Activated CD8-positive, alpha-beta T cell treated with anti-CD3 and anti-CD28 coated beads for 36 hours (primary cell): ENCODE measurements at places on chromosomes 13 and 19. TPM values are rescaled to one million over a fixed set of nuclear protein-coding genes. Genes with fewer than 3 reads are reported as not detected.

ADAMTSL5 gene
- total RNA-seq, result 1.3 TPM

DNA sequence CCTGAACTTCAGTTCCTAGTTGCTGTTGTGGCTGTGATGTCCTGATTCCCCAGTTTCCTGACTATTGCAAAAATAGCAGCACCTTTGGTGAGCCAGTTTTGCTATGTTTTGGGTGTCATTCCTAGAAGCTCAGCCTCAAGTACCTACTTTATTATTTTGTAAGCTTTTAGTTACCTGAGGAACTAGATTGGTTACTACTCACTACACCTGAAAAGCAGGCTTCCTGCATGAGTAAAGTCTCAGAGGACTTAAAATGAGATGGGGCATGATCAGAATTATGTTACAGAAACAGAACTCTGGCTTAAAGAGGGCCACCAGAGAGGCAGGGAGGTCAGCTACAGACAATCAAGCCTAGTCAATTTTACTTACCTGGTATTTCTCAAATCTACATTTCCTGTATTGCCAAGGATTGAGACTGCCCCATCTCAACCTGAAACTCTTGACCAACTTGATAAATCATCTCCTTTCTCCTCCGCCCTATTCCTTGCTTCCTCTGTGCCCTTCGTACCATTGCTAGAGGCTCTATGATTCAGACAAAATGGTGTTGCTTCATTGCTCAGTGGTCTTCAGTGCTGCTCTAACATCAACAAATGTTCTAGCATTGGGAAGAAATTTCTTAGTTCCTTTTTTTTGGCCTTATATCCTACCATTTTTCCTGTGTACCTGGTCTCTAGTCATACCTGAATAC lies 58.9 kb downstream of the RAP2A start:
- DNase-seq, result no peak
- no peak overlapping the region for H3K27ac ChIP-seq

DNA sequence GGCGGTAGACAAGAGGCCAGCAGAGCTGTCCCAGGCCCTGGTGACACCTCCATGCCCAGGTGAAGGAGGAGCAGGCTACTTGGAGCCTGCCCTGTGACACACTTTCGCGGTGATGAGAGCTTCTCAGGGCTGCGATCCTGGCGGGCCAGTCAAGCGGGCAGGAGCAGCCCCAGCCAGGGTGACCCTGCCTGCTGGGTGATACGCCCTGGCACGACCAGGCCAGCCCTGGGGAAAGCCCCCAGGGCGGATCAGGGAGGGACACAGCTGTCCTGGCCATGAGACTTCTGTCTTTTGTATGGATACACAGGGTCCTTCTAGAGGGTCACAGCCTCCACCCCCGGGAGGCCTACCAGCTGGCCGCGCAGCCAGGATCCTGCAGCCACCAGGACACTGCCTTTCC lies 13.1 kb downstream of the DNM2 start:
- H3K4me3 ChIP-seq, result peak overlapping the region; percentile 60
- H3K27me3 ChIP-seq, result no peaks in the 10 kb centered on the region
- DNase-seq, result no peak
- H3K4me1 ChIP-seq, result peaks cover 47% of the 10 kb centered on the region
- peak overlapping the region; percentile 87 for H3K27ac ChIP-seq

- no peak overlapping the region for H3K27ac ChIP-seq
- DNase-seq, result no peak
- H3K27me3 ChIP-seq, result no peaks in the 10 kb centered on the region
- H3K36me3 ChIP-seq, result no peaks in the 10 kb centered on the region
- H3K4me1 ChIP-seq, result no peaks in the 10 kb centered on the region
Observed at GRCh38 chr13:82147526-82147925, 1734.7 kb downstream of the SLITRK1 start.

HSH2D gene
- total RNA-seq, result 23.5 TPM

- peak; percentile 79 for DNase-seq
- peak overlapping the region; percentile 79 for H3K27ac ChIP-seq
- no peaks in the 10 kb centered on the region for H3K27me3 ChIP-seq
- H3K4me1 ChIP-seq, result peaks cover 38% of the 10 kb centered on the region
- no peak overlapping the region for H3K4me3 ChIP-seq
Observed at GRCh38 chr19:34217952-34218817, 36.2 kb upstream of the GARRE1 start.

LRFN3 gene
- total RNA-seq, result 6.6 TPM

SH2D3A gene
- 20.6 TPM for total RNA-seq

- no peak for DNase-seq
- no peaks in the 10 kb centered on the region for H3K27me3 ChIP-seq
- peaks cover 12% of the 10 kb centered on the region for H3K36me3 ChIP-seq
- H3K27ac ChIP-seq, result no peak overlapping the region
- H3K4me3 ChIP-seq, result no peak overlapping the region
Observed at GRCh38 chr13:41212881-41213280, 18.5 kb upstream of the KBTBD7 start.

PDCD2L gene
- total RNA-seq, result 42.1 TPM

GRCh38 chr13:46728777-46729176 lies 68.2 kb downstream of the ESD start:
- peaks cover 47% of the 10 kb centered on the region for H3K36me3 ChIP-seq
- no peaks in the 10 kb centered on the region for H3K27me3 ChIP-seq
- DNase-seq, result peak; percentile 66

DNA sequence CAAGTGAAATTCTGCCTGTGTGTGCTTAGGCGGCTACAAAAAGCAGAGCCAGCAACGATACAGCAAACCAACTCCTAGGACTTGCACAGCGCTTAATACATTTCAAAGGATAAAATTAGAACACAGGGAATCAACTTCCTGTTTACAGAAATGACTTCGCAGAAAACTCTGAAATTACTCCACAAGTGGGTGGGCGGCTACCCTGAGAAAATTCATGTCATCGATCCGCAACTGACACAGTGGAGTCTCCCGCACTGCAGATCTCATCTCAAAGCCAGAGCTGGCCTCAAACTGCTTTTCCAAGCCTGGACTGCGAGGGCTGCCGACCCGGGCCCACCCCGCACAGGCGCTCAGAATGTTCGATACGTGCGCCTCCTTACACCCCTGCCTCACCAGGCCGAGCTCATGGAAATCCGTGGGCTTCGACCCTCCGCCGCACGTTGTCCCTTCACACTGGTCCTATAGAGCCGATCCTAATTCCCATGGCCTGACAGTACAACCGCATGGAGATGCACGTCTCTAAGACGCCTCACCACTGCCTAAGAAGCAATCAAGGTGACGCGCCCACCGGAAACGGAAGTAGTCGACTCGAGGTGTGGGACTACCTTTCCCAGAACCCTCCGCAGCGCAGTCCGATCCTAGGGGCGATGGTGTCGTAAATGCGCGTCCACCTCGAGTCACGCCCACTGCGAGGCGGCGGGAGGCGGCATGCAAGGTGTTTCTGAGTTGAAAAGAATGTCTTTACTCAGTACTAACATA lies at the start of gene ZNF229:
Gene ZNF229, minus strand, starts transcription at position 557 of the 759 bp plus-strand sequence. CDS start 5,625 bp downstream, outside the sequence.
- peak within 1 kb of the TSS; percentile 86 for H3K27ac ChIP-seq
- no peaks in the 10 kb centered on the region for H3K27me3 ChIP-seq
- DNase-seq, result peak; percentile 94
- peaks cover 12% of the 10 kb centered on the region for H3K4me1 ChIP-seq
- H3K4me3 ChIP-seq, result peak within 1 kb of the TSS; percentile 81

DNA sequence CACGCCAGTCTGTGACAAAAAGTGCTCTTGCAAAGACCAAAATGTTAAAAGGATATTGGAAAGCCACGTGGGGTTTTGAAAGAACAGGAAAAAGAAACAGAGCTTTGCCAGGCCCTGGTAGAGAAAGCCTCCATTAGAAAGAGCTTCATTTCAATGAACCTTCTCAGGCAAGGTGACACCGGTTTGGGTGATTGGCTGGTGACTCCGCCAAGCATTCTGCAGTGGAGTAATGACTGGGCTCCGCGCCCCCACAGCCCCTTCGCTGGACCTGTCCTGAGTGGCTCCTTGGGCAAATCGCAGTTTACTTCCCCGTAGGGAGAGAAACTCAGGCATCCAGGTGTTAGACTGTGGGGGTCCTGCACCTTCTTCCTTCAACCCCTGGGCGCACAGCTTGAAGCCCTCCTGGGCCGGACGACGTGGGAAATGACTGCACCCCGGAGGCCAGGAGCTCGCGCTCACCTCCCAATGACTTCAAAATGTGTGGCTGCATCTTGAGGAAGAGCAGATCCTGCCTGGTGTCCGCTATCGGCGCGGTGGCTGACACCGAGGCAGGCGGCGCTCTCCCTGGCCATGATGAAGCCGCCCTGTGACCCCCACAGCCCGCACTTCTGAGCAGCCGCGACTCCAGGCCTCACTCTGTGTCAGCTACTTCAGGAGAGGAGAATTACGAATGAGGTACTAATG lies 444.6 kb upstream of the SGCG start:
- H3K4me1 ChIP-seq, result no peaks in the 10 kb centered on the region
- no peak overlapping the region for H3K27ac ChIP-seq
- H3K4me3 ChIP-seq, result no peak overlapping the region
- no peak for DNase-seq

DNA sequence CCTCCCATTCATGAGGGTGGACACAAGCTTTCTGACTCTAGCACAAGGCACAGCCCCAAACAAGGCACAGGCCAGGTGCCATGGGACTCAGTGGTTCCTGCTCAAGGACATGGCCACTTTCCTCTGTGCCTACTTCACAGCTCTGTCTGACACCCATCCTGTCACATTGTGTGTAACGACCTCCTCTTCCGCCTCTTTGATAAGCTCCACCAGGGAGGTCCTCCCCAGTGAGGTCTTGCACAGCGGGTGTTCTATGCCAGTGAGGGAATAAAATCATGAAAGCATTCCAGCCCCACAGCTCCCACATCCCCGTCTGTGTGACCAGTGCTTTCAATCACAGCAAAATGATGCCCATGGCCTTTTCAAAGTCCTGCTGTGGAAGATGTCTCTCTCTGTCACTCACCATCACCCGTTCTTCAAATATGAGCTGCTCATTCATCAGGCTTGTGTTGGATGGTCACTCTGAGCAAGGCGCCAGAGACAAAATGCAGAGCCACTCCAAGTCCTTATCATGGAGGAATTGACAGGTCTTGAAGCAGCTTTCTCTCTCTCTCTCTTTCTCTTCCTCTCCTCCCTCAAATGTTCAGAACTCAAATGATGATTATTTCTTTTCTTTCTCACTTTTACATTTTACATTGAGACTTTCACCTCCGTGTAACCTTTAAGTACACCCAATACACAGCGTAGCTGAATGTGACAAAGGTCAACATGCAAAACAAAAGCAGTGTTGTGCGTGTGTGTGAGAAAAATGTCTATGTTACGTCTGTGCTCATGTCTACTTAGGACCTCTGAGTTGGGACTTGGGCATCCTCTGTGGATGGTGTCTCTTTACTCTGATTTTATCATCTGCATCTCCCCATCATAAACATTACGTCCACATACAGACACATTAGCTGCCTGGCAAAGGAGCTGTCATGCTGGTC lies 8.0 kb upstream of the SPATA13 start:
- H3K36me3 ChIP-seq, result no peaks in the 10 kb centered on the region
- no peak overlapping the region for H3K27ac ChIP-seq
- H3K27me3 ChIP-seq, result no peaks in the 10 kb centered on the region
- no peak for DNase-seq
- no peaks in the 10 kb centered on the region for H3K4me1 ChIP-seq

DNA sequence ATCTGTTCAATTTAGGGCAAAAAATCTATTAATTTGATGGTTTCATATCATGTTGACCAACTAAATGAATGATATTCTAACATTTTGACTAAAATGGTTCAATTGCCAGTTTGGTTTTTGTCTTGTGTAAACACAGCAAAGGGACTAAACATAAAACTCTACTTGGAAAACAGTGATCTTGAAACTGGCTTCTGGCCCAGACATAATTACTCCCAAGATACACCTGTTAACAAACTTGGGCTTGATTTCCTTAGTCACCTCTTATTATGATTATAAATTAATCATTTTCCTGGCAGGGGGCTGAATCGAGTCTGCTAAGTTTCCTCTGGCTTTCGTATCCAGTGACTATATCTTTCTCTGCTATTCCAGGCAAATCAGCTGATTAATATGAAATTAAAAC lies 78.0 kb upstream of the OXGR1 start:
- H3K36me3 ChIP-seq, result peaks cover 3% of the 10 kb centered on the region
- no peak overlapping the region for H3K27ac ChIP-seq
- H3K27me3 ChIP-seq, result peaks cover 11% of the 10 kb centered on the region
- no peak for DNase-seq

DNA sequence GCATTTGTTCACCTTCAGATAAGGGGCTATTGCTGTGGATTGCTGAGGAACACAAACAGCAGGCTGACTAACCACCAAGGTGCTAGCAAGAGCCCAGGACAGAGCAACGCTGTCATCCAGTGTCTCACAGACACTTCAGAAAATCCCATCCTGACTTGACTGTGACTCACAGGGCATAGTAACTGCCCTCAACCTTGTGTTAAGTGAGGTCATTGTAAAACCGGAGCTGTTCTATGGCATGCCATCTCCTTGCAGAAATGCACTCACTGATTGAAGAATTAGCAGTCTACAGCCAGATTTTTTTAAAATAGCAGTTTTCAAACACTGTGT lies 51.1 kb downstream of the TNFRSF19 start:
- H3K36me3 ChIP-seq, result no peaks in the 10 kb centered on the region
- peak; percentile 36 for DNase-seq
- H3K27ac ChIP-seq, result no peak overlapping the region
- H3K4me1 ChIP-seq, result no peaks in the 10 kb centered on the region
- H3K4me3 ChIP-seq, result no peak overlapping the region
- peaks cover 2% of the 10 kb centered on the region for H3K27me3 ChIP-seq

NLRP7 gene
- total RNA-seq, result not detected

DNA sequence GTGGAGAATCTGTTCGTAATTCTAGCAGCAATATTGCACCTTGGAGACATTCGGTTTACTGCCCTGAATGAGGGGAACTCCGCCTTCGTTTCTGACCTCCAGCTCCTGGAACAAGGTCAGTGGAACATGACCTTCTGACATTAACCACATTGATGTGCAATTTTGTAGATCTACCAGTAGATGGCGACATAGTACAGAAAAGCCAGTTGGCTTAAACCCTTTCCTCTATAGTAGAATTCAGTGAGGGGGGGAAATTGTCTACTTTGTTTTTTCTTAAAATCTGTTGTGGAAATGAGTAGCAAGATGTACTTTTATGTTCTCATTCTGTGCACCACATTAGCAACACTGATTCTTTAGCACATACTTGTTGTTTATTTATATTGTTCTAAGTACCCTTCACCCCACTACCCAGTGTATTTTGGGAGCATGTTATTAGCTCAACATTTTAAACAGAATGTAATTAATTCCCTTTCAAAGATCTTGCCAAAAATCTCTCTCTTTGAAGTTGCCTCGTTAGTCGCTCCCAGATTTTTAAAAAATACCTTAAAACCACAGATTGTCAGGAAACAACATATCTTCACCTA lies 332.2 kb downstream of the MYO16 start:
- H3K27ac ChIP-seq, result no peak overlapping the region
- peak; percentile 4 for DNase-seq
- no peaks in the 10 kb centered on the region for H3K36me3 ChIP-seq
- no peaks in the 10 kb centered on the region for H3K4me1 ChIP-seq
- H3K4me3 ChIP-seq, result no peak overlapping the region

GRCh38 chr19:43447655-43448054 lies 17.8 kb downstream of the LYPD3 start:
- no peak for DNase-seq
- peaks cover 21% of the 10 kb centered on the region for H3K4me1 ChIP-seq
- H3K4me3 ChIP-seq, result no peak overlapping the region
- H3K27me3 ChIP-seq, result no peaks in the 10 kb centered on the region

VSTM2B gene
- not detected for total RNA-seq
